ENCODE measurements at places on chromosomes 1 and 21. TPM values are rescaled to one million over a fixed set of nuclear protein-coding genes. Genes with fewer than 3 reads are reported as not detected.

DNA sequence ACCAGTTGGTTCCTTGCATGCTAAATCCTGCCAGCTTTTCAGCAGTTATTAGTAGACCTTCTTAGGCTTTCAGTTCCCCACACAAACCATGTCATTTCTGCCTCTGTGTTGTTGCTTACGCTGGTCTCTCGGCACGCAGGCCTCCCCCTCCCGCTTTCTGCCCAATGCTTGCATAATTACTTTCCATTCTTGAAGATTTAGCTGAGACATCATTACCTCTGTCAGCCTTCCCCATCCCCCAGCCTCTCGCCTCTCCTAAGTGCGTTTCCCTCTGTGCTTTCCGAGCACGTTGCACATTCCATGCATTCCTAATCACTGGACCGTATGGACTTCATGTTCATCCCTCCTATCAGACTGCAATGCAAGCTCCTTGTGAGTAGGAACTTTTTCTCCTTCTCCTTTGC lies 26.8 kb downstream of the TSHB start:
- no peak overlapping the region for H3K27ac ChIP-seq
- H3K4me1 ChIP-seq = peaks cover 9% of the 10 kb centered on the region
- no peak overlapping the region for H3K4me3 ChIP-seq
- DNase-seq = no peak

Gene DOP1B
- total RNA-seq = 7.1 TPM

DNA sequence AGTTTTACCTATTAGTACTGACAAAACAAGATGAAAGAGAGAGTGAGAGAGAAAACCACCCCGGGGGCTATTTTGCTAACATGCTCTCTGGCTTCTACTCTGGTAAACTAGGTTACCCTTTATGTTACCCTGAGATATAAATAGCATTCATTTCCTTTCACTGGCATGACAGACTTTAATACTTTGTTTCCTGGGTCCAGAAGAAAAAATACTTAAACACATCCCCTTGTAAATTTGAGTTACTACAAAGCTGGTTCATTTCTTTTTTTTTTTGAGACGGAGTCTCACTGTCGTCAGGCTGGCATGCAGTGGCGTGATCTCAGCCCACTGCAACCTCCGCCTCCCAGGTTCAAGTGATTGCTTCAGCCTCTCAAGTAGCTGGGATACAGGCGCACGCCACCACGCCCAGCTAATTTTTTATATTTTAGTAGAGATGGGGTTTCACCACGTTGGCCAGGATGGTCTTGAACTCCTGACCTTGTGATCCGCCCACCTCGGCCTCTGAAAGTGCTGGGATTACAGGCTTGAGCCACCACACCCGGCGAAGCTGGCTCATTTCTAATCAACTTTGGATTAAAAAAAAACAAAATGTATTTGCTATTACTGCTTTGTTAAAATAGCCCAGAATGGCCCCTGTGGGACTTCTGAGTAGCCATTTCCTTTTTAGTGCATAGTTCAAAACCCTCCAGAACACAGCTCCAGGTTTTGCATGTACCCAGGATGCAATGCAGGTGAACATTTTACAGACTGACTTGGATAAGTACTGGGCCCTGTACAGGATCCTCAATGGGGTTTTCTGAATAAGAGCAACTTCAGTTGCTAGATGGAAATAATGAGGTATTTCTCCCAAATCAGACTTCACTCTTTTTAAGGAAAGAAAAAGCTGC lies 20.6 kb downstream of the INPP5B start:
- no peak for DNase-seq
- no peaks in the 10 kb centered on the region for H3K27me3 ChIP-seq

DNA sequence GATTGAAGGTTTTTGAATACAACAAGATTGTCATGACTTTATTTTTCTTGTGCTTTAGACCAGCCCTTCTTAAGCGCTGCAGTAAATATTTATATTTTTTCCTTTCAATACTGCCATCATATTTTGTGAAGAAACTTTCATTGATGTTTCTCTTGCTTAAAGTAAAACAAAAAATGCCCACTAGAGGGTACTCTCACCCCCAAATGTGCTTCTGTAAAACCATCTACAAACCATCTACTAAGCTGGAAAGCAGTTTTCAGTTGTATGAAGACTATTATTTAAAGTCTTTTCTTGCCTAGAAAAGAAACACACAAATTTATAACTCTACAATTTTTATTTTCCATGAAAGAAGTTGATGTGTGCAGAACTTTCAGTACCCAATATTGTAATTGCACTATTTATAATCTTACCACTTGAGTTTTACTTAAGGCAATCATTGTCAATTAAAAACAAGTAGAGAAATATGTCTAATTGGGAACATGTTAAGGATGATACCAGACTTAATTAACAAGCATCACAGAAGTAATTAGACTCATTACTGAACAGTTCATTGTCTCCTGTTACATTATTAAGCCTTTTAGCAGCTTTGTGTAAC lies 10.7 kb downstream of the LEPR start:
- H3K4me3 ChIP-seq = no peak overlapping the region
- peaks cover 17% of the 10 kb centered on the region for H3K36me3 ChIP-seq
- no peak for DNase-seq
- H3K27me3 ChIP-seq = no peaks in the 10 kb centered on the region
- peaks cover 30% of the 10 kb centered on the region for H3K4me1 ChIP-seq

DNA sequence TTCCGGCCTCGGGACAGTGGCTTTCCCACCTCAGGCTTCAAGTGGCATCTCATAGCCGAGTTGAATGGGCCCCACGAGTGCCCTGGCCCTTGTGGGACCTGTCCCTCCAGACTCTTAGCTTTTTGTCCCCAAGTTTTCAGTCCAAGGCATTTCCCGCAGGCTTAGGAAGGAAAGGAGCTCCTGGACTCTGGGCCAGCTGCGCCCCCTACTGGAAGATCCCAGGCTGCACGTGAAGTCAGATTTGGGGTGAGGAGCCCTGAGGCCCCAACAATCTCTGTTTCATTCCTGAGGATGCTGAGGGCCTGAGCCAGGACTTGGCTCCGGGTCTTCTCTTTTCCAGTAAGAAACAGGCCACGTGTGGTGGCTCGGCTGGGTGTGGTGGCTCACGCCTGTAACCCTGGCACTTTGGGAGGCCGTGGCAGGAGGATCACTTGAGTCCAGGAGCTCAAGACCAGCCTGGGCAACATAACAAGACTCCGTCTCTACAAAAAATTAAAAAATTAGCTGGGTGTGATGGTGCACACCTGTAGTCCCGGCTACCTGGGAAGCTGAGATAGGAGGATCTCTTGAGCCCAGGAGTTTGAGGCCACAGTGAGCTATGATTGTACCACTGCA lies 67.4 kb downstream of the ARHGEF10L start:
- no peaks in the 10 kb centered on the region for H3K36me3 ChIP-seq
- H3K4me1 ChIP-seq = peaks cover 7% of the 10 kb centered on the region
- no peaks in the 10 kb centered on the region for H3K27me3 ChIP-seq

Gene TESK2
- total RNA-seq = 2.3 TPM

DNA sequence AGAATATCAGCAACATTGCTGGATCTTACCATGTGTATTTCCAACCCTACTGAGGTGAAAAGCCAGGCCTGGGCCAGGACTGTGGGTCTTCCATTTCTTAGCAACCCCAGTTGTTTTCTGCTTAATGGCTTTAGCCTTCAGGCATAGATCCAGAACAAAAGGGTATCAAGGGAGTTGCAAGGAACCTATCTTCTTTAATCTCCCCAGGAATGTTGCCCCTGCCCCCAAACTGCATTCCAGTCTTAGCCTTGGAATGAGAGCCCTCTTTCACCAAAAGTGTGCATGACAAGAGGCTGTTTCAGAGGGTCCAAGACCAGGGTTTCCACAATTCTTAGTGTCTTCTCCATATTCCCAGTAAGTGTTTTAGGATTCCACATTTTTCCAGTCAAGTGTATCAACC lies 87.9 kb upstream of the SOX13 start:
- no peak overlapping the region for H3K27ac ChIP-seq
- H3K4me3 ChIP-seq = no peak overlapping the region
- no peaks in the 10 kb centered on the region for H3K4me1 ChIP-seq
- H3K36me3 ChIP-seq = no peaks in the 10 kb centered on the region

DNA sequence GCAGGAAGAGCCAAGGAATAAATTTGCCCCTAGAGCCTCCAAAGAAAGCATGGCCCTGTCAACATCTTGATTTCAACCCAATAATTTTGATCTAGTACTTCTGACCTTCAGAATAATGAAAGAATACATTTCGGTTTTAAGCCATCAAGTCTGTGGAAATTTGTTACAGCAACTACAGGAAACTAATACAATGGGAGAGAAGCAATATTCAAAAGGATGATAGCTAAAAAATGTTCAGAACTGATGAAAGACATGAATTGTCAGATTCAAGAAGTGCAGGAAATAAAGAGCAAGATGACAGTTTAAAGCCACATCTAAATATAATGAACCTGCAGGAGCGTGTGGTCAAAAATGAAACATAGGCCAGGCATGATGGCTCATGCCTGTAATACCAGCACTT lies 24.8 kb upstream of the IFFO2 start:
- H3K27ac ChIP-seq = no peak overlapping the region
- DNase-seq = no peak
- H3K4me3 ChIP-seq = no peak overlapping the region
- H3K4me1 ChIP-seq = no peaks in the 10 kb centered on the region

Gene FAM110D
- total RNA-seq = not detected

Gene OLIG2
- not detected for total RNA-seq

Gene VAV3
- 38.2 TPM for total RNA-seq

Gene RHD
- not detected for total RNA-seq

Data from Calu3 (cell line).